ENCODE measurements at places on chromosomes 7 and 10.

DNA sequence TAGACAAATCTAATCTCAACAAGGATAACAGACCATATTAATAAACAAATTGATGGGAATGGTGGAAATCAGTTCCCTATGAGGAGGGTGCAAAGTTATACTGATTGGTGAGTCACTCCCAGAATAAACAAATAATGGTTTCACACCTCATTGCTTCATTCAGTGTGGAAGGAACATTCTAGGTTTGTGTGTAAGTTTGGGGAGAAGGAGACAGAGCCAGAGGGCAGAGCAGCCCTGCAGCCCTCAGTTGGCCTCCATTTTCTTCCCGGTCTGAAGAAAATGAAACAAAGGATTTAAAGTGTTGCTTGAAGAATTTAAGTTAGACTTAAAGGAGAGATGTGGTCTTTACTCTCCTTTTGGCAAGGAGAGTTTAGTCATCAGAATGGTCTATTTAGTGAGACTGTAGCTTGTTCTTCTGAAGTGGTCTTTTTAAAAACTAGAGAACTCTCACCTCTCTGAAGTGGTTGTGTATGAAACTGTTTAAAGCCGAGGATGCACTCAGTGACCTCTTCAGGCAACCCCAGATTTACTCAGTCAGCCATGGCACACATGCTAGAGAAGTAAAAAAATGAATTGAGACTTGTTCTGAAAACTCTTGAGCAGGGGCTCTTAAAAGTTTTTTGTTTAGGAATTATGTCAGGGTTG lies 27.2 kb downstream of the IKZF1 start:
- no peak for DNase-seq

DNA sequence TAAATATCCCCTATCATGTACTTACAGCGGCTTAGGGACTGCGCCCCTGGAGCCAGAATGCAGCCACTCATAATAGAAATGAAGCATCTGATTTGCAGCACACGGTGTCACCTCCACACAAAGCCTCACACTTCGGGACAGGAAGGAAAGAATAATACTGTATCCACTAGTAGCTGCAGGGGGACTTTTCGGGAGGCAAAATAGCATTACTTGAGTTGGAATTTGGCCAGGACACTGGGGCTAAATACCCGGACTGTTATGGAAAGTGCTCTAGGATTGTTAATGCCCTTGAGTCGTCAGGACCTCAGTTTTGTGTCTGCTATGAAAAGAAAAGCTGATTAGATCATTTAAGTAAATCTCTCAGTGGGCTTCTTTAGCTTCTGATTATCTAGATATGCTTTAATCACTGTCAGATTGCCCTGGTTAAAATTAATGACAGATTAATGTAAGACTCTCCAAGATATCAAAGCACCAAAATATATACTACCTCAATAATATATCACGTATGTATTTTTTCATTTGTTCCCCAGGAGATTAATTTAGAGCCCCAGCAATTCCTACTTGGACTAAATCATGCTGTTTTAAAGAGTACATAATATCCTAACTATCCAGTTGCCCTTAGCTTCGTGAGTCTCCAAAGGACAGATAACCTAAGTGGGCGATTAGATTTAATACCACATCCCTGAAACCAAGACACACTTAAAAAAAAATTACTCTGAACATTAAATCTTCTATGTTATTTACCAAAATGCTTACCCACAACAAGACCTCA lies 173.0 kb upstream of the NEBL start:
- no peak for DNase-seq

DNA sequence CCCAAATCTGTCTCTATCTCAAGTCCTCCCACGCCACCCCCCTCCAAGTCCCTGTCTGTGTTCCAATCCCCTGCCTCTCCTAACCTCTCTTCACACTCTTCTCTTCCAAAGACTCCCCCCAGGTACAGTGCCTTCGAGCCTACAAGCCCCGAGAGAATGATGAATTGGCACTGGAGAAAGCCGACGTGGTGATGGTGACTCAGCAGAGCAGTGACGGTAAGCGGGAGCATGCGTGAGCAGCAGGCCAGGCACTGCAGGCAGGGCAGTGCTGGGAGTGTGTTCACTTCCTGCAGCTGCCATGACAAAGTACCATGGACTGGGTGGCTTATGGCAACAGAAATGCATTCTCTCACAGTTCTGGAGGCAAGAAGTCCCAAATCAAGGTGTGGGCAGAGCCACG lies 23.4 kb downstream of the ARHGEF5 start:
- no peak for DNase-seq

GRCh38 chr10:97713826-97714400 lies 383 bp downstream of the MARVELD1 start:
- DNase-seq, result no peak

DNA sequence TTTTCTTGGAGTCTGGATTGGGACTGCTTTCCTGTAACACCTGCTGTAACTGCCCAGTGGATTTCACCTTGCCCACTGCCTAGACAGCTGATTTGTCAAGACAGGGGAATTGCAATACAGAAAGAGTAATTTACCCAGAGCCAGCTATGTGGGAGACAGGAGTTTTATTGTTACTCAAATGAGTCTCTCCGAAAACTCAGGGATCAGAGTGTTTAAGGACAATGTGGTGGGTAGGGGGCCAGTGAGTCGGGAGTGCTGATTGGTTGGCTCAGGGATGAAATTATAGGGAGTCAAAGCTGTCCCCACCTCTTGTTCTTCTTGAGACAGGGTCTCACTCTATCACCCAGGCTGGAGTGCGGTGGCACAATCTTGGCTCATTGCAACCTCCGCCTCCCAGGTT lies 25.2 kb upstream of the BNIP3 start:
- no peak for DNase-seq

Measured in stimulated activated CD8-positive, alpha-beta memory T cell treated with anti-CD3 and anti-CD28 coated beads, Interleukin-12 subunit alpha, Interleukin-12 subunit beta, amount 100 ng/mL, for 4 hours (primary cell).